Astrocyte of the spinal cord (primary cell): ENCODE measurements at places on chromosomes 13 and 19.

- DNase-seq: peak; percentile 7
Observed at GRCh38 chr13:42707048-42707447, 74.3 kb upstream of the FAM216B start.

GRCh38 chr19:53868091-53868891 is 608 bp downstream of the MYADM start:
- peak; percentile 53 for DNase-seq

DNA sequence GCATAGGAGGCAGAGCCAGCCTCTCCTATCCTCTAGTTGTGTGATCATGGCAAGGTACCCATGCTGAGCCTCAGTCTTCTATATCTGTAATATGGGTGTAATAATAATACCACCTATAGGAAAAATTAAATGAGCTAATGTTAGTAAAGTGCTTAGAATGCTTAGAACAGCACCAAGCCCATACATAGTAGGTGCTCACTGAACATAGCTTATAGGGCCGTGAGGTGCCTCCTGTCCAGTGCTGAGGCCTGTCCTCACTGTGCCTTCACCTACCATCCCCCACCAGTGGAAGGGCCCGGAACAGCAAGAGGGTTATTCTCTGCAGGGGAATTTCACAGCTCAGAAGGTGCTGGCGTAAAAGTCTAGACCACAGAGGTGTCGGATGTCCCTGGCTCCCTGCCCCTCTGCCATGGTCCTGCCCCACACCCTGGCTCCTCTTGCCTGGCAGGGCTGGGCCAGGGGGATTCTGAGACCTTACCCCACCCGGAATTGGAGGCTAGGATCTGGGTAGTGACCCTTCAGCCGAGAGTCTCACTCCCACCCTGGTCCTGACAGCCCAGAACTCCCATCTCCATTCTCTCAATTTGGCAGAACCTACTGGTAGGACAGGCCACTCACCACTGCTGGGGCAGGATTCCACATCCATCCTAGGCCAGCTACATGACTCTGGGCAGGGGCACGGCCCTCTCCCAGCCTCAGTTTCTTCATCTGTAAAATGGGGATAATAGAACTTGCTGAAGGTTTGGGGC is 2.2 kb upstream of the SCN1B start:
- peak; percentile 68 for DNase-seq

- no peak for DNase-seq
Observed at GRCh38 chr13:43424412-43424811, 362.4 kb downstream of the ENOX1 start.

GRCh38 chr13:102839462-102839861 is 6.4 kb upstream of the ERCC5 start:
- DNase-seq: no peak

DNA sequence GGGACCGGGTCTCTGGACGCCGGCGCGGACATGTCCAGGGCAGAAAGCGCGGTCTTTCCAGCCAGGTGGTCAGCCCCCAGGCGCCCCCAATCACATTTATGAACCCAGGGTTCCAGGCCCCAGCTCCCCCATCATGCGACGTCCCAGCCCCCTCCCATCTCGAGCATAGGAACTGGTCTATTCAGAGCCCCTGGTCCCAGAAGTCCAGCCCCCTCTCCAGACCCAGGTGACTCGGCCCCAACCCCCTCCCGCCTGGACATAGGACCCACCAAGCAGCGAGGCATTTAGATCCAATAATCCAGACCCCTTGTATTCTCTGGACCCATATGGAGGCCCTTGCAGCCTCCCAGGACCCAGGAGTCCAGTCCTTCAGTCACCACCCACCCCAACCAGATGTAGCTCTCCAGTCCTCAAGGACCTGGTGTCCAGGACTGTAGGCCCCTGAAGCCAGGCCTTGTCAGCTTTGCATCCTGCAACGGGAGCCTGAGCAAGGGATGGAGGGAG is 501 bp downstream of the APLP1 start:
- no peak for DNase-seq
